T-cell (primary cell): ENCODE measurements at places on chromosomes 3 and 15.

GRCh38 chr3:140655678-140656077, 22.2 kb upstream of the TRIM42 start:
- no peak for DNase-seq

- no peak for DNase-seq
Observed at GRCh38 chr15:33926260-33926659, 42.0 kb upstream of the CHRM5 start.

- DNase-seq = no peak
Observed at GRCh38 chr15:35182841-35183479, 97.9 kb upstream of the NANOGP8 start.

DNA sequence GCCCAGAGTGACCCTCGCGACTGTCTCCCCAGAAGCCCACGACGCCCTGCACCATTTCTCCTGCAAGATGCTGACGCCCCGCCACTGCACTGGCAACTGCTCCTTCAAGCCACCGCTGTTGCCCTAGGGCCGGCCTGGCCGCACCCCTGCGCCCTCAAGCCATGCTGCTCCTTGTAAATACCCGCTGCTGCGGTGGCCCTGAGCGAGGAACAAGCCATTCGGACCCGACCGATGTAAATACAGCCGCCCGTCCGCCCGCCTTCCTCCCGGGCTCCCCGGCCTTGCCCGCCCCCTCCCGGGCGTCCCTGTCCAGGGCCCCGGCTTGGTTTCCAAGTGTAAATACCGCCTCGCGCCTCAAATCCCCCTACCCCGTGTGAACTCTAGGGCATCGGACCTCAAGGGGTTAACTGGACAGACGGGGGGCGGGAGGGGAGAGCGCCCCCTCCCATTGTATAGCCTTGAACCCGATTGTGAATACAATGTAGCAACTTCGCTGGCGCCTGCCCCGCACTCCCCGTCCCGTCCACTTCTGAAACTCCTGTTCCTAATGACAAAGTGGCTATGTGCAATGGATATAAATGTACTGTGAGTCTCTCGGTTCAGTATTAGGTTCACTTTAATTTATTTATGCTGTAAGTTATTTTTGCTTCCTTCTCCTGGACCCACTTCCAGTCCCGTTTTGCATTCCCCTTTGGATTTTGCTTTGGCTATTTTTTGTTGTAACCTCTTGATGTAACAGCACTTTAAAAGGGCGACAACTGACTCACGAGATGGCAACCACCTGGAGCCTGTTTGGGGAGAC, 5.9 kb downstream of the RNU6-1 start:
- DNase-seq = no peak

DNA sequence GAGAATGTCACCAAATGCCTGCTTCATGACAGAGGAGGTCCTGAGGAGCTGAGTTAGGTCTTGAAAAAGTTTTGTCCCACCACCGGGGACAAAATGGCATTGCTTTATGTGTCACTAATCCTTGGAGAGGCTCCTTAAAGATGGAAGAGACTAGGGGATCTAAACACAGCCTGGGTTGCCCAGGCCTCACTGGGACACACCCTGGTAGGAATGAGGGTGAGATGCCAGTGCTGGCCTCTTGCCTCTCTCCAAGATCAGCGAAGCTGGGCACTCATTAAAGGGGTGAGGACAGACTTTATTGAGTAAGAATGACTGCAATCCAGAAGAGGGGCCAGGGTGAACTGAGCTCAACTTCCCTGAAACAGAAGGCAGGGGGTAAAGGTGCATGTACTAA, 58.5 kb upstream of the KLF13 start:
- no peak for DNase-seq

DNA sequence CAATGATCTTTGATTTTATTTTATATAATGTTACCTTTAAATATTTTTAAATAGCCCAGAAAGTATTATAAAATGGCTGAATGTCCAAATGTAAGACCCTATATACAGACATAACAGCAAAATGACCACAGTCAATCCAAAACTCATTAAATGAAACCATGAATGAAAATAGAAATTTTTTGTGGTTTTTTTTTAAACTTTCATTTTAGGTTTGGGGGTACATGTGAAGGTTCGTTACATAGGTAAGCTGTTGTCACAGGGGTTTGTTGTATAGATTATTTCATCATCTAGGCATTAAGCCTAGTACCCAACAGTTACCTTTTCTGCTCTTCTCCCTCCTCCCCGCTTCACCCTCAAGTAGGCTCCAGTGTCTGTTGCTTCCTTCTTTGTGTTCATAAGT, 108.8 kb downstream of the FAIM start:
- DNase-seq = no peak

- no peak for DNase-seq
Observed at GRCh38 chr15:33142708-33143107, 51.8 kb downstream of the FMN1 start.

- no peak for DNase-seq
Observed at GRCh38 chr3:52372822-52373504, 56.8 kb downstream of the DNAH1 start.

GRCh38 chr3:108090049-108090700, 656 bp downstream of the CD47 start:
- peak; percentile 34 for DNase-seq

- DNase-seq = no peak
Observed at GRCh38 chr3:129829640-129830039, 63.9 kb downstream of the TMCC1 start.

- no peak for DNase-seq
Observed at GRCh38 chr3:177513815-177514610, 316.7 kb upstream of the TBL1XR1 start.

DNA sequence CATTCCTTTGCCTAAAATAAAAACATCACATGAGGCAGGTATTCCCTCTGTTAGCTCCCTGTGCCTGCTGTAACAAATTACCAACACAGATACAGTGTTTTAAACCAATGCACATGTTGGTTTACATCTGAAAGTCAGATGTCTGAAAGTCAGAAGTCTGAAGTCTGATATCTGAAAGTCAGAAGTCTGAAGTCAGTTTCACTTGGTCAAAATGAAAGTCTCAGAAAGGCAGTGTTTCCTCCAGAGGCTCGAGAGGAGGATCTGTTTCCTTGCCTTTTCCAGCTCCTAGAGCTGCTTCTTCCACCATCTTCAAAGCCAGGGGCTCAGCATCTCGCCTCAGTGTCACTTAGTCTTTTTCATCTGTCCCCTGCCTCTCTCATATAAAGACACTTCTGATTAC, 22.0 kb downstream of the SST start:
- no peak for DNase-seq

- no peak for DNase-seq
Observed at GRCh38 chr3:31634476-31634875, 101.8 kb downstream of the STT3B start.

- DNase-seq = no peak
Observed at GRCh38 chr15:52220937-52221660, 29.9 kb upstream of the GNB5 start.

GRCh38 chr15:50556642-50557371, 10.3 kb upstream of the USP50 start:
- DNase-seq = no peak

DNA sequence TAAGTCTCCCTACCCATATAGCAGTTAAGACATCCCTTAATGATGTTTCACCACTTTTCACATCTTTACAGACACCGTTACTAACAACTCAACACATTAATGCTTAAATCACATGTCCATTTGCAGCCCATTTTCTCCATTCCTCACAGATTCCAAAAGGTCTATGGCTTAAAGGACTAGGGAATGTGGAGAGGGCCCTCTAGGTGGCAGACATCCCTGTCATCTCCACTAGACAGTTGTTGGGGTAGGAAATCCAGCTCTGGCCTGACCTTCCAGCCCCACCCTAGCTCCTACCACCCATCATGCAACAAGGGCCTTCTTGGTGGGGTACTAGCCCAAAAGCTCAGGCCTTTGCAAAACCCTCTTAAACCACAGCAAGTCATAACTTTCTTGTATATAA, 25.2 kb downstream of the CPEB1 start:
- no peak for DNase-seq

- DNase-seq = no peak
Observed at GRCh38 chr15:45114076-45114750, at the start of the genes DUOX2 and DUOXA2. TSS of gene DUOX2 (minus strand) at chr15:45114172. CDS start at chr15:45113411, 761 bp downstream. TSS of gene DUOXA2 (plus strand) at chr15:45114326. CDS start at chr15:45114606, 280 bp downstream.

DNA sequence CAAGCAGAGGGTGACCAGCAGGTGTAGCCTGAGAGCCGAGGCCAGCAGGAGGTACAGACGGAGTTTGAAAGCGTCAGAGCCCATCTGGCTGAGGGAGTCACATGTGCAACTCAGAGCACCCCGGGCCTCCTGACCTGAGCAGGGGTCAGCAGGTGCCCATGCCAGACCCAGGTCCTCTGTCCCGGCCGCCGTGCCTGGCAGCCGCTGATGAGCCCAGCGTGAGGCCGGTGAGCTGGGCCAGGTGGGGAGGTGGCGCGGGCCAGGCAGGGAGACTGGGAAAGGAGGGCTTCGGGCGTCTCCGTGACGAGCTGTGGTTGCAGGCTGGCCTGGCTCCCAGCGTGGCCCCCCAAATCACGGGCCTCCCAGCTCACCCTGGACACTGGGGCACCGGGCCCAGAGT, 130.9 kb downstream of the CHSY1 start:
- no peak for DNase-seq

DNA sequence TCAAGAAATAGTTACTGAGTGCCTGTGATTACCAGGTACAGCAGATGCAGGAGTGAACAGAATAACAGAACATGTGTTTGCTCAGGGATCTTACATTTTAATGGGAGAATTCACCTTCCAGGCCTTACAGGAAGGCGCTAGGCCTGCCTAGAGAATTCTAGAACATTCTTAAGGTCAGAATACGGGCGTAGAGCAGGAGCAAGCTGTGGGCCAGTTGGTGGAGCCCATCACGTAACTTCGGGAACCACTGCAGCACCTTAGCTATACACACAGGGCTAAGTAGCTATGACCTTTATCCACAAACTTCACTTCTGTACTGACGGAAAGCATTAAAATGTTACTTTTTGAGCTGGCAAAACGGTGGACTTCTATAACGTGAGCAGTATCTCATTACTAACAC, 743 bp upstream of the DAZL start:
- no peak for DNase-seq

DNA sequence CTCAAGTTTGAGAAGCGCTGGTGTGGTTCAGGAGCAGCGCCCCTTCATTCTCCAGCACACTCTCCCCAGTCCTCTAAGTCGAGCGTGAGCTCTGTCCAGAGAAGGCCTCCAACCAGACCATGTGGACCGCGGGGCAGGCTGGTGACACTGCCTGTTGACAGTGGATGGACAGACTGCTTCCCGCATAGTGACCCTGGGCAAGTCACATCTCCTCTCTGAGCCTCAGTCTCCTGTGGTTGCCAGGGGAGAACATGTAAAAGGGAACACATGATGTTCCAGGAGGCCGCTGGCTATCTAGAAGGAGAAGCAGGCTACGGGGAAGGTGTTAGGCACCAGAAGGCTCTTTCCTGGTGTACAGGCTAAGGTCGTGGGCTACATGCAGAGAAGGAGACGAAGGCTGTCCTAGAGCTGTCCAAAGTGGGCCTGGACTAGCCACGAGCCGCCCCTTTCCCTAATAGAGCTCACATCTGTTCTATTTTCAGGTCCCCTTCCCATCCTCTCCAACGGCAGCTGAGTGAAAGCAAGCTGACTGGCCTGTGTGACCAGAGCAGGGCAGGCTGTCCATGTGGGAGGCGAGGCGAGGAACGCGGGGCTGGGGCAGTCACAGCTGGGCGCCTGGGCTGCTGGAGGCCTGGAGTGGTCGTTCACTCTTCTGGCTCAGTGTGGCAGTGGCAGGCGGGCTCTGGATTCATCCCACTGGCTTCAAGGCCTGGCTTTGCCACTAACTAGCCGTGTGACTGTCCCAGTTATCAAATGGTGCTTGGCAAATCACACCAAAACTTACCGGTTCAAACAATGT, 11.1 kb downstream of the ISG20 start:
- DNase-seq = no peak

GRCh38 chr3:152040319-152040718, 166.9 kb downstream of the SUCNR1 start:
- DNase-seq = no peak

DNA sequence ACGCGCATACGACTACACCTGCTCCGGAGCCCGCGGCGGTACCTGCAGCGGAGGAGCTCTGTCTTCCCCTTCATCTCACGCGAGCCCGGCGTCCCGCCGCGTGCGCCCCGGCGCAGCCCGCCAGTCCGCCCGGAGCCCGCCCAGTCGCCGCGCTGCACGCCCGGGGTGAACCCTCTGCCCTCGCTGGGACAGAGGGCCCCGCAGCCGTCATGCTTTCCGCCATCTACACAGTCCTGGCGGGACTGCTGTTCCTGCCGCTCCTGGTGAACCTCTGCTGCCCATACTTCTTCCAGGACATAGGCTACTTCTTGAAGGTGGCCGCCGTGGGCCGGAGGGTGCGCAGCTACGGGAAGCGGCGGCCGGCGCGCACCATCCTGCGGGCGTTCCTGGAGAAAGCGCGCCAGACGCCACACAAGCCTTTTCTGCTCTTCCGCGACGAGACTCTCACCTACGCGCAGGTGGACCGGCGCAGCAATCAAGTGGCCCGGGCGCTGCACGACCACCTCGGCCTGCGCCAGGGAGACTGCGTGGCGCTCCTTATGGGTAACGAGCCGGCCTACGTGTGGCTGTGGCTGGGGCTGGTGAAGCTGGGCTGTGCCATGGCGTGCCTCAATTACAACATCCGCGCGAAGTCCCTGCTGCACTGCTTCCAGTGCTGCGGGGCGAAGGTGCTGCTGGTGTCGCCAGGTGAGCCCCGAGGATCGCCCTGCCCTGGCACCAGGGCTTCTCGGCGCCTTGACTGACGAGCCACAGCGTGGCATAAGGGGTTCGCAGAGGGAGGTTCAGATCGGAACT, 420 bp downstream of the SLC27A2 start:
- peak; percentile 15 for DNase-seq

- no peak for DNase-seq
Observed at GRCh38 chr15:48423896-48424475, 92.8 kb downstream of the DUT start.

DNA sequence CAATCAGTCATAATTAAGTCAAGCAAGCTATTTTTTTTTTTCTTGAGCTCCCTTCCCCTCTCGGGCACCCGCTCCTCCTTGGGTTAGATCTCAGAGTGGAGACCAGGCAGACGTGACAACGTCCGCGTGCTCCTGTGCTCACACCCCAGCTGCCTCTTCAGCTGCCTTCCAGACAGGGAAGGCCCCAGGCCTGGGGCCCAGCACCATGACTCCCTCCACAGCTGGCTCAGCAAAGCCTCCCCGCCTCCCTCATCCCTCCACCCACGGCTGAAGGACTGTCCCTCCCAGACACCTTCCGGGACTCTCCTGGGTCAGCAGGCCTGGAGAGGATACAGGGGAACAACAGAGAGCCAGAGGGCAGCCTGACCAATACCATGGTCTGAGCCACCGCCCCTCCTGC, 87.9 kb upstream of the LINGO1 start:
- DNase-seq = no peak

DNA sequence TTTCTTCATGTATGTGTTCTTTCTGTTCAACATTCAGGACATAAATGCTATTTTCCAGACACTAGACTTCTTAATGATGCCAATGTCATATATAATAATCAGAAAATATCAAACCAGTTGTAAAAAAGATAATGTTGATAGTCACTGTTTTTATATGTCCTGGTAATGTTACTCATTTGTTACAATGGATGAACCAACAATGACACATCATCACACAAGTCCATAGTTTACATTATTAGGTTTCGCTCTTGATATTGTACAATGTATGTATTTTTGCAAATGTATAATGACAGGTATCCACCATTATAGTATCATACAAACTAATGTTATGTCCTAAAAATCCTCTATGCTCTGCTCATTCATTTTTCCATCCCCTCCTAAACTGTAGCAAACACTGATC, 243.8 kb upstream of the CDIN1 start:
- no peak for DNase-seq

GRCh38 chr3:154971341-154971740, 108.8 kb upstream of the MME start:
- no peak for DNase-seq
